ENCODE measurements at places on chromosomes 7 and 10.

GRCh38 chr7:105987046-105987445 is 24.0 kb downstream of the CDHR3 start:
- DNase-seq: no peak

- DNase-seq: peak; percentile 60
These were observed 26.4 kb downstream of the LAMB4 start for GRCh38 chr7:108103558-108104298.

DNA sequence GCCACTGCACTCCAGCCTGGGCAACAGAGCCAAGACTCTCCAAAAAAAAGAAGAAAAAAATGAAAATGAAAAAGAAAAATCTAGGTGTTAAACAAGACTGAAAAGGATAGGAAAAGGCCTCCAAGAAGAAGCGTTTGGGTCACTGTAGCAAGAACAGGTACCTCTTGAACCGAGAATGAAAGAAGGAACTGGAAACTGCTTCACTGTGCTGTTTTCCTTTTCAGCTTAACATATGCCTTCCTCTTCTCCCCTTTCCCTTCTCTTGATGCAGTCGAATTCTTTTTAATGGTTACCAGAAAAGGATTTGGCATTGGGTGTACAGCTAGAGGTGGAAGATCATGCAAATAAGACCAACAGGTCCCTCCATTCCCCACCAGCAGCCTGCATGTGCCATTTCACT is 28.1 kb downstream of the LRRC4 start:
- DNase-seq: no peak

- no peak for DNase-seq
These were observed 42.0 kb upstream of the TRIL start for GRCh38 chr7:28999895-29000716.

GRCh38 chr10:122427280-122427679 is 27.2 kb upstream of the ARMS2 start:
- DNase-seq: no peak

DNA sequence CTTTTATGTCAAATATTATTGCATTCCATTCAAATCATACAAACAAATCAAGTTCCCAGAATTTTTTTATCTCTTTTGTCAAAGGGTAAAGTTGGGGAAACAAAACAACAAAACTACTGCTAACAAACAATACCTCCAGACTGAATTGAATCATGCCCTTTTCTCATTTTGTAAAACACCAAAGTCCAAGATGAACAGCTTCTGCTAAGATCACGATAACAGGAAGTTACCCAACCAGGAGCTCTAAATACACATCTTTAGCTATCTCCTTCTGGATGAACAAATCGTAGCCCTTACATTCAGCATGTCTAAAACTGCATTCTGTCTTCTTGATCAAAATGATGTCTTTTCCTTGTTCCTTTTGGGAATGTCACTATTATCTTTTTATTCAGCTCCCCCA is 97.4 kb downstream of the CTTNBP2 start:
- no peak for DNase-seq

- DNase-seq: no peak
These were observed 170.3 kb downstream of the NRP1 start for GRCh38 chr10:33164060-33164709.

DNA sequence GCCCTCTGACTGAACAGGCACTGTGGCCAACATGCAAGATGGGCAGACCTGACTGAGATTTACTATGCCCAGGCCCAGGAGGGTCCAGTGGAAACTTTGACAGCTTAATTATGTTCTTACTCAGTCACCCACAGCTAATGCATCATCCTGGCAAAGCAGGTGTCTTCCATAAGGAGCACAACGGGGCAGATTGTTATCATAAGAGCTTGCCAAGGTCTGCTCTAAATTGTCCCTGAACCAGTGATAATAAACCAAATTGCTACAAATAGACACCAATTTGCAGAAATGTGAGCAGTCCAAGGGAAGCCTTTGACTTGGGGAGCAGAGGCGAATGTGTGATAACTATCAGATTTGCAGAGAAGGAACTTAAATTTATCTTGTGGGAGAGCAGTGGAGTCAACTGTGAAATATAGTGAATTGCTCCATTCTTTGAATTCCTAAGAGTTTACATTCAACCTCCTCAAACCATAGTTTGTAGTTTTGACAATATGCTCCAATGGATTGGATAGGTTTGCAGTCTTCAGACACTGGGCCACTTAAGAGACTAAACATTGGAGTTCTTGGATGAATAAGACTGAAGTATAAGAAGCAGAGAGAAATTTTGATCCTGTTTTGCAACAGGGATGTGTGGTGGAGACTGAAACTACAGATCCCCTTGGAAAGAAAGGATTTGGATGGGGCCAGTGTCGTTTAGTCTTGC is 494.7 kb downstream of the CCSER2 start:
- DNase-seq: no peak
